ENCODE measurements at places on chromosomes 12 and 14.

DNA sequence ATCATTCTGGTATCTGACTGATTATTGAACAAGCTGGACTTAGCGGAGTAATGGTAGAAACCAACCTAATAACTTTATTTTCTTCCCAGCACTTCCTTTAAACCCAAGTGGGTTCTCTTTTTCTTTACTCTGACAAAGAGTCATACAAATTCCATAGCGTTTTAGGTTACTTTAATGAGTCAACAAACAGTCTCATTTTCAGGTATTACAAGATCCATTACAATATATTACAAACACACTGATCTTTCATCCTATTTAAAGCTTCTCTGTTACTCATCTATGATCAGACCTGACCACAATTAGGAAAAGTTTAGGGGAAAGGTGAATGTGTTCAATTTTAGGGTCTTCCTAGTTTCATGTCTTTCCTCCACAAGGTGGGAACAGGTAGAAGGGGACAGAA lies 39.4 kb upstream of the PTPRQ start:
- no peak for DNase-seq

DNA sequence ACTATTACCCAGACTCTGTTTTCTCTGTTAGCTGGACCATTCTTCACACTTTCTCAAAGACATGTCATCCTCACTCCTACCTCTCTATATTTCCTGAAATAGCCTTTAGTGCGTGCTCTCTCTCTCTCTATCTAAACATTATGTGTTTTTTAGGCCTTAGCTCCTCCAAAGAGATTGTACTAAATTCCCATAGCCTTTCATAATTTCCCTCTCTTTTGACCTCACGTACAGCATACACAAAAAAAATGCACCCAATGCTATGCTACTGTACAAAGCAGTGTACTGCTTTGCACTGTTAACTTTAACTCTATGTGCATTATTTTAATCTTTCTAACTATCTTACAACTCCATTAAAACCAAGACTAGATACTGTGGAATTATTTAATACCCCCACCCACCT lies 288.4 kb downstream of the DAD1 start:
- no peak for DNase-seq

GRCh38 chr14:100783630-100784370 lies 42.1 kb upstream of the MEG3 start:
- no peak for DNase-seq

DNA sequence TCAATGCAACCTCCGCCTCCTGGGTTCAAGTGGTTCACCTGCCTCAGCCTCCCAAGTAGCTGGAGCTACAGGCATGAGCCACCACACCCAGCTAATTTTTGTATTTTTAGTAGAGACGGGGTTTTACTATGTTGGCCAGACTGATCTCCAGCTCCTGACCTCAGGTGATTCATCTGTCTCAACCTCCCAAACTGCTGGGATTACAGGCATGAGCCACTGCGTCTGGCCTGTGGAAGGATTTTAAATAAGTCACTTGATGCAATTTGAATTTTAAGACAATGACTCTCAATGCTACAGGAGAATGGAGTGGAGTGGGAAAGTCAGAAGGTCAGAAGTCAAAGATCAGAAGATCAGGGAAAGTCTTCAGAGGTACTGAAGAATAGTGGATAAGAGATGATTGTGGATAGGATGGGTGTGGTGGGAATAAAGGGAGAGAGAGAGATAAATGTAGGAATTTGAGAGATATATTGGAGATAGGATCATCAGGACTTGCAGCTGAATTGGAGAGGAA lies 15.4 kb downstream of the TMEM52B start:
- no peak for DNase-seq

- DNase-seq, result no peak
Measured at GRCh38 chr14:100424504-100425428, 101.6 kb downstream of the SLC25A47 start.

DNA sequence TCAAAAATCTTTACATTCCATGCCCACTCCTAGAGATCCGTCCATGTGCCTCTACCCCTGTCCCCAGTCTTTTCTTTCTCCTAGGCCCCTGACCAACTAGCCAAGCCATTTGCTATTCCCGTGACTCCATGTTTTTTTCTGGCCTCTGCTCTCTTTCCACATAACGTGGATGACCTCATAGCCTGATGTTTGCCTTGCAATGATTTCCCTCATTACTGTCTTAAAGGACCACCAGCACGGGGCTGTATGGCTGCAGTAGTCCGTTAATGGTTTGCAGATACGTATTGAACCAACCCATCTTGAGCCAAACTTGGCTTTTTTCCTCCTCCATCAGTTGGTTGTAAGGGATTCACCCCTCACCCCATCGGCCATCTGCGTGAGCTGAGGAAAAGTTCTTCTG lies 226.0 kb downstream of the PCNX1 start:
- DNase-seq, result no peak

DNA sequence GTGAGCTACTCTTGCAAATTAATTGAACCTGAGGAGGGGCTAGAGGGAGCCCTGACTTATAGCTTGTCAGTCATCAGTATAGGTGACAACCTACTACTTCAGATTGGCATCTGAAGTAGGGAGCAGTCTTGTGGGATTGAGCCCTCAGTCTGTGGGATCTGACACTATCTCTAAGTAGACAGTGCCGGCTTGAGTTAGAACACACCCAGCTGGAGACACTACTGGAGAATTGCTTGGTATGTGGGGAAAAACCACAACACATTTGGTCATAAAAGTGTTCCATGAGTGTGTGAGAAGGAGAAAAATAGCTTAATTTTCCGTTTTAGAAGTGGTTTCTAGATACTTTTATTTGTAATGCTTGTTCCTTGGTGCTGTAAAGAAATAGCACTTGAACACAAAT lies 30.5 kb upstream of the DDHD1 start:
- no peak for DNase-seq

GRCh38 chr12:93247313-93247991 lies 130.3 kb upstream of the NUDT4 start:
- no peak for DNase-seq

- no peak for DNase-seq
Measured at GRCh38 chr14:68477110-68477455, 315.8 kb downstream of the ZFP36L1 start.

GRCh38 chr14:56297449-56297848 lies 179.2 kb downstream of the PELI2 start:
- DNase-seq, result no peak

- no peak for DNase-seq
Measured at GRCh38 chr14:77805706-77806105, 5.8 kb downstream of the ADCK1 start.

GRCh38 chr12:19850346-19851065 lies 411.2 kb downstream of the AEBP2 start:
- DNase-seq, result no peak

DNA sequence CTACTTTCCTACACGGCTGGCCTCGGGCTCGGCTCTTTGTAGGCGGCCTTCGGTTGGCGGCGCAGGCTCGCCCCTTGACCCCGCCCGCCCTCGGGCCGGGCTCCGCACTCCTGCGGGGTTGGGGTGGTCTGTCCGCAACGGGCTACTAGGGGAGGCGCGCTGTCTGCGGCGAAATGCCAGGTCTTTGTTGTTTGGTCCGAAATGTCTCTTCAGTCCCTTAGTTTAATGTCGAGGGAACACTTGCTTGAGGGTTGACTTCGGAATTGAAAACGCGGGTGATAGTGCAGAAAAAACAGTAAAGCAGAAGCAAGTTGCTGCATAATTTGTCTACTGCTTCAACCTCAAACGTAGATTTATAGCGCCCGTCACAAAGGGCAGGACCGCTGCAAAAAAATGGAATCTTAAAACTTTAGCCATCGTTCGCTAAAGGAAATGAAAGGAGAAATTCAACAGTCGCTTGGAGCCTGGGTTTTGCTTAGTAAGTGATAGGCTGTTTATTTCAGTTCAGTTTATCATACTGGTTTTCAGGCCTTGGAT lies 390 bp downstream of the JKAMP start:
- DNase-seq, result no peak

- no peak for DNase-seq
Measured at GRCh38 chr12:45658020-45658419, 71.5 kb upstream of the ARID2 start.

GRCh38 chr14:101058571-101058970 lies 155.0 kb upstream of the RTL1 start:
- DNase-seq, result no peak

DNA sequence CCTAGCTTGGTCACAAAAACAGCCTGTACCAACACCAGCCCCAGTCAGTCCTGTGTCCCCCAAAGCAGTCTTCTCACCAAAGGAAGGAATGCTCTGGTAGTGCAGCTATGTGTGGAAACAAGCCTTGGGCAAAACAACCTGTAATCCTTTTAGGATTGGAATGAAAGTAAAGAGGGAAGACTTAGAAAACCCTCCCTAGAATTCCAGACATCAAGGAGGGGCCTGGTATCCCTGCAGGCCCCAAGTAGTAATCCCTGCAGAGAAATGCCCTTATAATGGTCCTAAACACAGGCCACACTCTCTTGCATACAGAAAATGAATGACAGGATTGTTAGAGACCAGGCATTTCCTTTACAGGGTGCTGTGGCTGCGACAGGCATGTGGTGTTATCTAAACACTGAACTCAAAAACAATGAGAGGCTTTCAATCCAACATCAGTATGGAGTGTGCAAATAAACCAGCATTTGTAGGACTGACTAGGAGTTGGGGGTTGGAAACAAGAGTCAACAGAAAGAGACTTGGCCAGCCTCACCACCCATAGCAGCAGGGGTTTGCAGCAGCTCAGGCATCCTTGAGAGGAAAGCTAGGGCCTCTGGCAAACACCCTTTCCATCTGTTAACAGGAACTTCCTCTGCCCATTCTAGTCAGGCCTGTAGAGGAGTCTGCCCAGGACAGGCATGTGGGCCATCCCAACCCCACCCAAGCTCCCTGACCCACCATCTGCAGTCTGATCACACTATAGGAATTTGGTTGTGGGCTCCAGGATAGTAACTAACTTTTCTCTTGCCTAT lies 59.1 kb downstream of the DCAF5 start:
- no peak for DNase-seq
